ENCODE measurements at places on chromosomes 13 and 19. TPM values are rescaled to one million over a fixed set of nuclear protein-coding genes. Genes with fewer than 3 reads are reported as not detected.

Gene SYNE4
- 13.1 TPM for total RNA-seq

Gene PTGIR
- 12.1 TPM for total RNA-seq

Gene ZNF625
- total RNA-seq: 6.4 TPM

GRCh38 chr19:4694211-4694987, 24.3 kb upstream of the MYDGF start:
- H3K36me3 ChIP-seq: no peaks in the 10 kb centered on the region
- DNase-seq: peak; percentile 50
- no peaks in the 10 kb centered on the region for H3K4me1 ChIP-seq

DNA sequence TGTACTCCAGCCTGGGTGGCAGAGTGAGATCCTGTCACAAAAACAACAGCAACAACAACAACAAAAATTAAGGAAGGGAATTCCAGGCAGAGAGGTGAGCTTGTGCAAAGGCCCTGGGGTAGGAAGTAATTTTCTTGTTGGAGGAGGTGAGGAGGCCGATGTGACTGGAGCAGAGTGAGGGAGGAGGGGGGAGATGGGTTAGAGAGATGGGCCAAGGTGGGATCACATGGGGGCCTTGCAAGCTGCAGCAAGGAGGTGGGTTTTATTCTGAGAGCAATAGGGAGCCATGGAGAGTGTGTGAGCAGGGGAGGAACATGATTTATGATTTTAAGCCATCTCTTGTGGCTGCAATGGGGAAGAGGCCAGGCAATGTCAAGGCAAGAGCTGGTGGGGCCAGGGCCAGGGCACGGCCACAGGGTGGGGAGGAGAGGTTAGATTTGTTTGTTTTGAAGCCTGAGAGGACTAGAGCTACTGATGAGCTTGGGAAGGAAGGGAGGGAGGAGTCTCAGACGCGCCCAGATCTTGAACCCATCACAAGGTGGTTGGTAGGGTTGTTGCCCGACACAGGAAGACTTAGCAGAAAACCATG, 12.5 kb upstream of the COMP start:
- no peaks in the 10 kb centered on the region for H3K27me3 ChIP-seq
- no peak for DNase-seq
- H3K4me3 ChIP-seq: no peak overlapping the region
- no peaks in the 10 kb centered on the region for H3K4me1 ChIP-seq

GRCh38 chr19:46890423-46891170, 29.8 kb downstream of the ARHGAP35 start:
- no peaks in the 10 kb centered on the region for H3K27me3 ChIP-seq
- no peak for DNase-seq
- H3K4me1 ChIP-seq: peaks cover 7% of the 10 kb centered on the region
- no peak overlapping the region for H3K27ac ChIP-seq

DNA sequence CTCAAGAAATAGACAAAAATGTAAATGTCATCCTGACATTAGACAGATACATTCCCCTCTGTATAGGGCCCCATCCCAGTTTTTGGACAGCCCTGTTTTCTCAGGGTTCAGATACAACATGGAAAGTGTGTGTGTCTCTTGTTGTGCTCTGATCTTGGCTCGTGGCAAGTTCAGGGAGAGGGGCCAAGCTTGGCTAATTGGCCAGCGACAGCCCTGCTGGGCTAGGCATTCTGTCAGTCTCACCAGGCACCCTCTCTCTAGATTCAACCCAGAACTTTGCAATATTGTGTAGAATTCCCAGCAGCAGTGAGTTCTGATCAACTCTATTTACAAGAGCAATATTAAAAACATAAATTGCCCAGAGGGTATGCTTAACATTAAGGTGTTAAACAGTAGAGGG, 30.1 kb downstream of the MTUS2 start:
- H3K27ac ChIP-seq: no peak overlapping the region
- no peaks in the 10 kb centered on the region for H3K27me3 ChIP-seq
- no peaks in the 10 kb centered on the region for H3K4me1 ChIP-seq
- H3K36me3 ChIP-seq: no peaks in the 10 kb centered on the region
- no peak overlapping the region for H3K4me3 ChIP-seq

All from left lung (tissue), 14 donors.